ENCODE measurements at places on chromosomes 2 and 18.
A peak's percentile ranks its signal among the peaks of the same experiment; 100 is the strongest.

GRCh38 chr18:69326094-69326493 is 74.6 kb upstream of the DOK6 start:
- DNase-seq: no peak

DNA sequence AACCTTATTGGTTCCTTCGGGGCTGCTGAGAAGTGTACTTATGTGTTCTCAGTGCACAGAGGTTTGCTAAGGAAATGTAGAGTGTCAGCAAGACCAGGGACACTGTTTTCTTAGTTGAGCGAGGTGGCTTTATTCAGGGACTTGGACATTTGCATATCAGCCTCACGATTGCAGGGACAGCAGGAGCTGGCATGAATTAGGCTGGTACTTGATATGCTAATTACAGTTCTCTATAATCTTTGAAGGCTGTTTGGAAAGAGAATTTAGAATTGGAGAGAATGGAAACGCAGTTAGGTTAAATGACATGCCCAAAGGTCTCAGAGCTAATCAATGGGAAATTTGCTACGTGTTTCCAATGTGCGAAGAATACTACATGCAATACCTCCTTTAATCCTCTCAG is 18.7 kb upstream of the MTCL1 start:
- no peak for DNase-seq

DNA sequence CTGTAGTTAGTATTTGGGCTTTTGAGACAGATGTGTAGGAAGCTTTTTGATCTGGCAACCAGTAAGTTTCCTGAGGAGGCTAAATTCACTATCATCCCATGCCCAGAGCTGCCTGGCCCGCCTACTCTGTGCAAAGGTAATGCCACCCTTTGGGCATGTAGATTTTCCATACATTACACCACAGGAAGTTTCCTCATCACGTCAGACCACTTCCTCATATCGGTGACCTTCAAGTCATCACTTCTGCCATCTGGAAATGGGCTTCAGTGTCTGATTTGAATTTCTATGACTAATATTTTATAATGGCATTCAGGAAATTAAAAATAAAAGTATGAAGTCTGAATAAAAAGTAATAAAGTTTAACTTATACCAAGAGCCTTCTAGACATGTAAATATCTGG is 825.4 kb downstream of the DCDC2C start:
- no peak for DNase-seq

- DNase-seq: no peak
These were observed 58.8 kb downstream of the NAB1 start for GRCh38 chr2:190707726-190708125.

- DNase-seq: no peak
These were observed 138.0 kb downstream of the AGPS start for GRCh38 chr2:177530561-177530960.

DNA sequence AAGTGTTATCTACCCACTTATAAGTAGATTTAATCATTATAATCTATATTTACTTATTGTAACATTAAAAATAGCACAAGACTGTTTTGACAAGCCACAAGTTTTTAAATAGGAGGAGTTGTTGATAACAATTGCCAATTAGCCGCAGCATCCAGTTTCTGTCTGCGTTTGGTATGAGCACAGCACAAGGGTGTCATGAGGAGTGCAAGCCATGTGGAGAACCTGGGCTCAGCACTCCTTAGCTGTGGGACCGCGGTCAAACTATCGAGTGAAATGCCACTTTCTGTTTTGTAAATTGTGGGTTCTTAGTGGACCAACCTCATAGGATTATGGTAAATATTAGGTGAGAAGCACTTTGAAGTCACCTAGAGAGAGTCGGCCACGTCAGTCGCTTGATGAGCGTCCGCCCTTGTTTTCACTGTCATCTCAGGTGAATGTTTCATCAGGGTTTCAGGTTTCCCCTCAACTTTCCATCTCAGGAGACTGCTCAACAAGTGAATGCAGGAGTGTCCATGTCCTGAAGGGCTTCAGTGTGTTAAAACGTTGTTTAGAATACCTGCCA is 294.5 kb downstream of the ZNF407 start:
- no peak for DNase-seq

GRCh38 chr2:112085916-112086669 is 31.0 kb downstream of the TMEM87B start:
- no peak for DNase-seq

- no peak for DNase-seq
These were observed 21.6 kb upstream of the TTC39C start for GRCh38 chr18:23992941-23993280.

DNA sequence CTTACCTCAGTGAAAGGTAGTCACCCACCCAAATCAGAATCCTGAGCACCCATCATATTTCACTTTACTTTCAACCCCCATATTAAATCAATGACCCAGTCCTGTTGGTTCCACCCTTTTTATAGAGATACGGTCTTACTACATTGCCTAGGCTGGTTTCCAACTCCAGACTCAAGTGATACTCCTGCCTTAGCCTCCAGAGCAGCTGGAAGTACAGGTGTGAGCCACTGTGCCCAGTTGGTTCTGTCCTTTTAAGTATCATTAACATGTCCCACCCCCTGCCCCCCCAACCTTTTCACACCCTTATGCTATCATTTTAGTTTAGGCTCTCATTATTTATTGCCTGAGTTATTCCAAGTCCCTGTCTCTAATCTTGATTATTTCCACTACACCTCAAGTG is 28.7 kb downstream of the MSH6 start:
- DNase-seq: no peak

DNA sequence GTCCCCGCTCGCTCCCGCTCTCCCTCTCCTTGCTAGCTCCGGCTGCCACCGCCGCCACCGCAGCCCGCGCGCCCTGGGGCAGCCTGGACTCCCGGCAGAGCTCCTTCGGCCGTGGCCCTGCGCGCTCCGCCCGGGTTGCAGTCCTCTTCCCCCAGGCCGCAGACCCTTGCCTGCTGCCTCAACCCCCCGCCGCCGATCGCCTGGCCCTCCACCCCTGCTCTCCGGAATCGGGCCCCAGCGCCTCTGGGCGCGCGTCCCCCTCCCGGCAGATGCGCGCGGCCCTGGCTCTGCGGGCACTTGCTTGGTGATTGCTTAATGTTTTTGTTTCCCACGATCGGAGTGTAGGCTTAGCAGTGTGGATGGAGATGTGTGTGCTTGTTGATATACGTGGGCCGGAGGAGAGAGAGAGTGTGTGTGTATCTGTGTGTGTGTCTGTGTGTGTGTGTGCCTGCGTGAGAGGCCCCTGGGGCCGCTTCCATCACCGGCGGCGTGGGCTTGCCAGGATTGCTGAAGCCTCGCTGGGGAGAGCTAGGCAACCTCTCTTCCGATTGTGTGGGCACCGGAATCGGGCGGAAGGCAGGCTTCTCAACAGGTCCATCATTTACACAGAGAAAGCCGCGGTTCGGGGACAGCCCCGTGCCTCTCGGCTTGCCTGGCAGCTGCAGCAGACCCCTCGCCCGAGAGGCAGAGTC is 877 bp downstream of the INHBB start:
- peak; percentile 40 for DNase-seq

DNA sequence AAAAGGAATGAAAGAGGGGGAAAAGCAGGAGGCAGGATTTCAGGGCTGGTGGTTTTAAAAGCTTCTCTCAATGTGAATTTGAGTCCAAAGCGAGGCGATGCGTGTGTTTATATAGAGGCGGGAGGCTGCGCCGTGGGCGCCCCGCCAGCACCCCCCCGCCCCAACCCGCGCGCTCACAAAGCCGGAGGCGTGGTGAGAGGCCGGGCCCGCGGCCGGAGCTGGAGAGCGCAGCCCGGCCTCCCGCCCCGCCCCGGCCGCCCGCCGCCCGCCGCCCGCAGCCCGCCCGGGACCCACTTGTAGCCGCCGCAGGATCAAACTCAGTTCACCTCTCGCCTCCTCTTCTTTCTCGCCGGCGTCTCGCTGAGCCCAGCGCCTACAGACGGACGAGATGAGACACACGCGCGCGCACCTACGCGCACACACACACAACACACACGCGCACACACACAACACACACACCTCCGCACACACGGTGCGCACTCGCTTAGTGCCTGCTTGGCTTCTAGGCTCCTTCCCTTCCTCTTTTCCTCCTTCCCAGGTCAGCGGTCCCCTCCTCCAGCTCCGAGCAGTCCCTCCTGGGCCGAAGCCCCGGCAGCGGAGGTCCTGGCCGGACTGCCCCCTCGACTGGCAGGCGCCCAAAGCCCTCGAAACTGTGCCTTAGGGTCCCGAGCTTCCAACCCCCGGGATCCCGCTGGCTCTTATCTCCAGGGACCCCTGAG is 1.3 kb upstream of the CYP26B1 start:
- DNase-seq: peak; percentile 50

- peak; percentile 23 for DNase-seq
These were observed 22.3 kb downstream of the RNF125 start for GRCh38 chr18:32040936-32041335.

- DNase-seq: no peak
These were observed 44.4 kb upstream of the ATL2 start for GRCh38 chr2:38421274-38422056.

Measured in activated T-cell treated with anti-CD3 and anti-CD28 coated beads, Interleukin-2, amount 50 U/mL, for 48 hours (primary cell).